ENCODE measurements at places on chromosomes 16 and 17. TPM values are rescaled to one million over a fixed set of nuclear protein-coding genes. Genes with fewer than 3 reads are reported as not detected.
A peak's percentile ranks its signal among the peaks of the same experiment; 100 is the strongest.

MRM3 gene
- total RNA-seq = 18.3 TPM

DNA sequence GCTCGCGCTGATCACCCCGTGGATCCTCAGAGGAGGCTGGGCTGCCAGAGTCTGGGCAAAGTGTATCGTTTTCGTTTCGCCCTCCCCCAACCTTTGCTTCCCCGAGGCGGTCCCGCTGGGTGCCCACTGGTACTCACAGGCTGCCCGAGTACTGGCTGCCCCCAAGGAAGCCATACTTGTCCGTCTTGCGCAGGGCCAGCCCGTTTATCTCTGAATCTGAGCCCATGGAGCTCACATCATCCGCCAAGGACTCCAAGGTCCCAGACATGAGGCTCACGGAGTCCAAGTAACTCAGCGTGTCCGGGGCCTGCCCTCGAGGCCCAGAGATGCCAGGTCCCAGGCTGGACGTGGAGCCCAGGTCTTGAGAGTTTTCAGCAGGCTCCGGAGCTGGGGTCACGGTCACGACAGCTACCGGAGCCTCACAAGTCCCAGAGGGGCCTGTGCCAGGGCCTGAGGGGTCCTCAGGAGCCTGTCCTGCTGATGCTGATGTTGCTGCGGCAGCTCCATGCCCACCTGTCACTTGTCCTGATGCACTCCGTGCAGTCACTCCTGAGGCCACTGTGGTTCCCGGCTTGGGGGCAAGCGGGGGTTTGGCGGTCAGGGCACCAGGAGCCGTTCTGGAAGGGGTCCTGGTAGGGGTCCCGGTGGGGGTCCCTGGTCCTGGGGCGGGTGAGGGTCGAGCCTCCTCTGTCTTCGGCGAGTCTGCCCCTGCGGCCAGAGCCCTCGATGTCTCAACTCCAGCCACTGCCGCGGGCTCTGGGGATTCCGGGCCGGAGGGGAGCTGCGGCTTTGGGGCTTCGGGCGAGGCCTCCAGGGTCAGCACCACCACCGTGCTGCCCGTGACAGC, 980 bp downstream of the TBC1D10B start:
- peak overlapping the region; percentile 98 for H3K4me3 ChIP-seq
- peak overlapping the region; percentile 88 for H3K27ac ChIP-seq
- peaks cover 12% of the 10 kb centered on the region for H3K4me1 ChIP-seq
- peak; percentile 46 for DNase-seq
- no peaks in the 10 kb centered on the region for H3K27me3 ChIP-seq

GRCh38 chr17:67148352-67148751, 96.6 kb downstream of the HELZ start:
- H3K4me1 ChIP-seq = no peaks in the 10 kb centered on the region
- H3K36me3 ChIP-seq = peaks cover 92% of the 10 kb centered on the region
- H3K27ac ChIP-seq = no peak overlapping the region
- no peaks in the 10 kb centered on the region for H3K27me3 ChIP-seq

DNA sequence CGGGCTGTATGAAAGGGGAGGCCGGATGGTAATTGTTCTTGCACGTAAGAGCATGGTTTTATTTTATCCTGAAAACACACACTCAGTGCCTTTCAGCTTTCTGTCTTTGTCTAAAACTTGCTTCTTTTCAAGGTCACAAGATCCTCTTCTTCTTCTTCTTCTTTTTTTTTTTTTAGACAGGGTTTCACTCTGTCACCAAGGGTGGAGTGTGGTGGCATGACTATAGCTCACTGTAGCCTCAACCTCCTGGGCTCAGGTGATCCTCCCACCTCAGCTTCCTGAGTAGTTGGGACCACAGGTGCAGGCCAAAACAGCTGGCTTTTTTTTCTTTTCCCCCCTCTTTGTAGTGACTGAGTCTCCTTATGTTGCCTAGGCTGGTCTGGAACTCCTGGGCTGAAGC, 15.9 kb upstream of the ZNF629 start:
- H3K36me3 ChIP-seq = no peaks in the 10 kb centered on the region
- H3K4me1 ChIP-seq = peaks cover 20% of the 10 kb centered on the region
- H3K27ac ChIP-seq = no peak overlapping the region
- H3K27me3 ChIP-seq = no peaks in the 10 kb centered on the region

IGF2BP1 gene
- total RNA-seq = not detected

DNA sequence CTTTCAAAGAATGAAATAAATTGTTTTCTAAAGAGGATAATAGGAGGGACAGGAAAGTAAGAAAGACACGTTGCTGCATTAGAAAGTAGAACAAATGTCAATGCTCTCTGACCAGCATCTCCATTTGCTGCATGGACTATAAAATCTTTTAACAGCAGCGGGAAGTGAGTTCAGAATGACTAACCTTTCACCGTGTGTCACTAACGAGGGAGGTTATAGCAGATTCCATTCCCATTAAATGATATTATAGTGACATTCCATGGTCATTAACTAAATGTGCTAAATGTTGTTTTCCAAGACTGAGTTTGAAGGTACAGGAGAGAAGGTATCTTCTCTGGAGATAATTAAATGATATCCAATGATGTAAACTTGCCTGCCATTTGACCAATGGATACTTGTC, 127.1 kb upstream of the HS3ST3A1 start:
- H3K27me3 ChIP-seq = no peaks in the 10 kb centered on the region
- H3K36me3 ChIP-seq = no peaks in the 10 kb centered on the region
- no peak overlapping the region for H3K27ac ChIP-seq
- H3K4me3 ChIP-seq = no peak overlapping the region
- no peak for DNase-seq

SMPD3 gene
- 3.8 TPM for total RNA-seq

- no peak overlapping the region for H3K4me3 ChIP-seq
- peaks cover 9% of the 10 kb centered on the region for H3K4me1 ChIP-seq
- H3K27ac ChIP-seq = no peak overlapping the region
These were observed 7.6 kb downstream of the PHB1 start for GRCh38 chr17:49407086-49407485.

CD7 gene
- total RNA-seq = 0.91 TPM

RCVRN gene
- not detected for total RNA-seq

DNAJA2 gene
- total RNA-seq = 73.0 TPM

DNA sequence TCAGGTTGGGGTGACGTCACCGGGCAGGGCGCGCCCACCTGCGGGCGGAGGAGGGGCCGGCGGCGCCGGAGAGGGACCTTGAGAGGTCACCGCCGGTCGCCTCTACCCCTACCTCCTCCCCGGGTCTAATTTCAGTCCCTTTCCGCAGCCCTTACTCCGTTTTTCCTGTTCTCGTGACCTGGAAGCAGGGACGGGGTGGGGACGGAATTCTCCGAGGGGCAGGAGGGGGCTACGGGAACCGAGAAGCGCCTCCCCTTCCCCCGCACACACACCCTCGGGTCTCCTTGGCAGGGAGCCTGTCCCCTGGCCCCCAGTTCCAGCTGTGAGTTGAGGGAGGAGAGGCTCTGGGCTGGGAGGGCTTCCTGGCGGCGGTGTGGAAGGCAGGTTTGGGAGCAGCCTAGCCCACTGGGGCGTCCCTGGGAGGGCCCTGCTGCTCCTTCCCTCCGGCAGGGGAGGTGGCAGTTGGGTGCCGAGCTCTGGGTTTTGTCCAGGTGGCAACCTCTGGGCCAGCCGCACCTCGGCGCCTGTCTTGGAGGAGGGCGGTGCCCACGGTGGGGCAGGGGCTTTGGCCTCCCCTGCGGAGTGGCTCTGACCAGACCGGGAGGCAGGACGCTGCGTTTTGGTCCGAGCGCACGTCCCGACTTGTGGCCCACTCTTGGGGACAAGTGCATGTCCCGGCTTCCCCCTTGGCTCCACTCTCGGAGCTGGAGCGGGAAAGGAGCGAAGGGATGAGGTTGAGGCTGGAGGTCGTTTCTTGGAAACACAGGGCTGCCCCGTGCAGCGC, 773 bp downstream of the SYNGR3 start:
- H3K36me3 ChIP-seq = peaks cover 16% of the 10 kb centered on the region
- H3K4me1 ChIP-seq = peaks cover 23% of the 10 kb centered on the region
- peaks cover 31% of the 10 kb centered on the region for H3K27me3 ChIP-seq

All from heart left ventricle (tissue), 16 donors.